Choroid plexus epithelial cell (primary cell): ENCODE measurements at places on chromosomes 13 and 19.

DNA sequence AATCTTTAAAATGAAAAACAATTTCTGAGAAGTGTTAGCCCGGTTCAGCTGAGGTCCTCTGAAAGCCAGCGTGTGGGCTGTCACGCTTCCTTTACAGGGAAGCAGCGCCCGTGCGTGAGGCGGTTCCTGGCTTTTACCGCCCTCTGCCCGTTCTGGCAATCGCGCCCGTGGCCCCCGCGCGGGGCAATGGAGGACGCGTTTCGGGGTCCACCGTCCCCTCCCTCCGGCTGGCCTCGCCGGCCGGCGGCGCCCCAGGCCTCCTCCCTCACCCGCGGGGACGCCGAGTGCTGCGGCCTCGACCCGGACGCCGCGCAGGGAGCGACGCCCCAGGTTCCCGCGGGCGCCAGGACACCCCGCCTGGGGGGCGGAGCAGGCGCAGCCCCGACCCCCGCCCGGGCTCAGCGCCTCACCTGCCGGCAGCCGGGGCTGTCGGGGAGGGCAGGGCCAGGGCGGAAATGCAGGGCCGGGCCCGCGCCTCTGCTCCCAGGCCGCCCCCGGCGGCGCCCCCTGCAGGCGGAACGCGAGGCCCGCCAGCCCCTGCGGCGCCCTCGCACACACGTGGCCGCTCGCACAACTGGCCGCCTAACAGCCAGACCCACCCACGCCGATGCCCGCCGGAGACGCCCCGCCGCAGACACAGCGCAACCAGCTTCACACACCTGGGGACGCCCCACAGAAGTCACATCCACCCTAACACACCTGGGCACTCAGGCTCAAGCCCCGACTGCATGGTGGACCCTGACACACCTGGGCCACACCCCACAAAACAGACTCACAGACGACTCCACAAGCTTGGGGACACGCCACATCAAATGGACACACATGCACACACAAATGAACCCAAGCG, at the start of gene GGACT:
TSS of gene GGACT (minus strand) at position 459 of the 847 bp plus-strand sequence. CDS start 56,198 bp downstream, outside the sequence.
- DNase-seq, result peak; percentile 59

GRCh38 chr13:24747248-24748060, 16.5 kb upstream of the RNF17 start:
- peak; percentile 15 for DNase-seq

DNA sequence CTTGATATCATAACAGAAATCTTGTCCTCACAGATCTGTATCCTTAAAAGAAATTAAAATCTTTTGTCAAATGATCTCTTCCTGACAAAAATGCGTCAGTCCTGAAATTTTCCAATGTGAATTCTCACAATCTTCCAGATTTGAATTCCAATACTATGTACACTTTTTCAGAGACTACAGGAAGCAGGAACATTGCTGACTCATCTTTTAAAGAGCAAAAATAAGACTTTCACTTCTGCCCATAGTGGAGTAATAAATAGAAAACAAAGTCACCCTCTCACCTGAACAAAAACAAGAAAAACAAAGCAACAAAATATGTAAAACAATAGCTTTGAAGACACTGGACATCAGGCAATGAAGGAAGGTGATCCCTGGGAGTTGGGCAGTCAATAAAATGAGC, 167.0 kb upstream of the IPO5 start:
- peak; percentile 31 for DNase-seq

DNA sequence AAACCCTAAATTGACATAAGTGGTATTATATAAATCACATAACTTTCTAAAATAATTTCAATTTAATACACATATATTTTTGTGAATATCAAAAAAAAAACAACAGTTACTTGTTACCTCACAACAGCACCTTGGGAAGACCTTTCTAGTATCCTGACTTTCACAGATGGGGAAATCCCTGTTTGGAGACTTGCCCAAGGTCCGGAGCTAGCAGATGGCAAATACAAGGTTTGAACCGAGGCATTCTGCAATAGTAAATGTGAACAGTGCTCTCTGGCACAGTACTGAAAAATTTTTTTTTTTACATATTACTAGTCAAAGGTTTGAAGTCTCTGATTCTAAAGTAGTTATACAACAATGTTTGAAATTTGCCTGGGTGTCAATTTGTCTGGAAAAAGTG, 104.5 kb downstream of the SUCLA2 start:
- peak; percentile 30 for DNase-seq

DNA sequence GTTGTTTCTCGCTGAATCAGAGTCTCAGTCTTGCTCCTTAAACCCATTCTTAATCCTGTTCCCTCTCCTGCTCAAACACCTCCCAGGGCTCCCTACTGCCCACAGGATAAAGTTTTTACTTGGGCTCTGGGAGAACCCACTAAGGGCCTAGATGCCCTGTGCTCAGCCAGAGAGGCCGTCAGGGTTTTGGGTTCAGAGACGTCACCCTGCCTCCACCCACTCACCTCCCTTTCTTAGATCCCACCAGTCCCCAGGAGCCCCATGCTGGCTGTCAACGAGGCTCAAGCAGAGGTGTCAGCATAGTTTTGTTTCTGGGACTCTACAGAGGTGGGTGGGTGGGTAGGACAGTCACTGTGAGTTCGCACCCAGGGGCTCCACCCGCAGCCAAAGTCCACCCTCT, 15.5 kb upstream of the CYP4F2 start:
- DNase-seq, result no peak

DNA sequence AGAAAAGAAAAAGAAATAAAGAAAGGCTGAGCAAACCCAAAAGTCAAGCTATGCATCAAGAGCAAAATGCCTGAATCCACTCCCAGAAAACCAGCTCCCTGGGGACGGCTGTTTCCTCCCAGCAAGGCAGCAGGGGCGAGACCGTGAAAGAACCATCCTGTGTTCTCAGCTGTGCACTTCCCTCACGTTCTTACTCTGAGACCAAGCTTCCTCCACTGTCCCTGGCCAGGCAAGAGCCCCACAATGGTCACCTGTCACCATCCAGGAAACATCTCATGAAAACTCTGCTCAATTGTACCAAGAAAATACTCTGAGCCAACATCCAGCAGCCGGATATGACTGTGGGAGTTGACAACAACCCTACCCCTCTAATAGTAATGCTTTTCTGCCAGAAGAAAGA, 22.9 kb downstream of the RAB20 start:
- no peak for DNase-seq

DNA sequence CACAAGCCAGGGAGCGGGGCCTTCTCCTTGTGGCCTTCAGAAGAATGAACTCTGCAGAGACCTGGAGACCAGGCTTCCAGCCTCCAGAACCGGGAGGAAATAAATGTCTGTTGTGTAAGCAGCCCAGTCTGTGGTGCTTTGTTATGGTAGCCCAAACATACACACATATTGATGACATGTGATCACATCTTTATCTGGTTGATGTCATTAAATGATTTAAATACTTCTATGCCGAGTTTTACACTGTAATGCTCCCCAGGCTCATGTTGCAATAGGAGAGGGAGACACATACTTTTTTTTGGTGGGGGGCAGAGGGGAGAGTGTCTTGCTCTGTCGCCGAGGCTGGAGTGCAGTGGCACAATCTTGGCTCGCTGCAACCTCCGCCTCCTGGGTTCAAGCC, 188.0 kb upstream of the IRS2 start:
- peak; percentile 42 for DNase-seq

GRCh38 chr19:11699931-11700794, 38.6 kb downstream of the ZNF823 start:
- peak; percentile 69 for DNase-seq

DNA sequence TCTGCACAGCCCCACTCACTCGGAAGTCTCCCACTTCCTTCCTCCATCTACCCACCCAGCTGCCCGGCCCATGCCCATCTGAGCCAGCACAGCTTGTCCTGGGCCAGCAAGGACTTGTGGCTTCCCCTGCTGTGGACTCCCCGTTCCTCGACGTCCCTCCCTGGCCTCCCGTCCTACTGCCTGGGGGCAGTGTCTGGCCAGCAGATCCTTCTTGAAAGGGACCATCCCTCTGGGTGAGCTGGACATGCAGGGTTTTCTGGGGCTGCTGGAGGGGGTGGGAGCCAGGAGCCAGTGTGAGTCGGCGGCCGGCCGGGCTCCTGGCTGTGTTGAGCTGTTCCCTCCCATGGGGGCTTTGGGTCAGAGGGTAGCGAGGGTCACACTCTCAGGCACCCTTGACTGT, 26.7 kb downstream of the CRTC1 start:
- no peak for DNase-seq

GRCh38 chr13:49939321-49939720, 3.2 kb upstream of the SPRYD7 start:
- DNase-seq, result no peak

DNA sequence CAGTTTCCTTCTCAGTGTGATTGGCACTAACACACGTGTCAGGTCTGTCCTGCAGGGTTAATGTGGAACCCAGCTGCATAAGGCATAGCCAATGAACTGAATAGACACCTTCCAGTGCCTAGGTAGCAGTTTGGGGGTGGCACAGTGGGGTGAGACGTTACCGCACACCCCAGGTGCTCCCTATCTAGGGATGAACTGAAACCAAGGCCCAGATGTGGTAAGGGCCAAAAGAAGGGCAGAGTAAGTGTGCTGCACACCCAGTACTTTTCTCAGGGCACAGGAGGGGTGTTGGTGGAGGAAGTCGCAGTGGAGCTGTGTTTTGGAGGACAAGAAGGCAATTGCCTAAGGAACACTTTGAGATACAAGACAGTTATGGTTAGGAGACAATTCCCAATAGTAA, 317.9 kb upstream of the TSHZ3 start:
- no peak for DNase-seq

DNA sequence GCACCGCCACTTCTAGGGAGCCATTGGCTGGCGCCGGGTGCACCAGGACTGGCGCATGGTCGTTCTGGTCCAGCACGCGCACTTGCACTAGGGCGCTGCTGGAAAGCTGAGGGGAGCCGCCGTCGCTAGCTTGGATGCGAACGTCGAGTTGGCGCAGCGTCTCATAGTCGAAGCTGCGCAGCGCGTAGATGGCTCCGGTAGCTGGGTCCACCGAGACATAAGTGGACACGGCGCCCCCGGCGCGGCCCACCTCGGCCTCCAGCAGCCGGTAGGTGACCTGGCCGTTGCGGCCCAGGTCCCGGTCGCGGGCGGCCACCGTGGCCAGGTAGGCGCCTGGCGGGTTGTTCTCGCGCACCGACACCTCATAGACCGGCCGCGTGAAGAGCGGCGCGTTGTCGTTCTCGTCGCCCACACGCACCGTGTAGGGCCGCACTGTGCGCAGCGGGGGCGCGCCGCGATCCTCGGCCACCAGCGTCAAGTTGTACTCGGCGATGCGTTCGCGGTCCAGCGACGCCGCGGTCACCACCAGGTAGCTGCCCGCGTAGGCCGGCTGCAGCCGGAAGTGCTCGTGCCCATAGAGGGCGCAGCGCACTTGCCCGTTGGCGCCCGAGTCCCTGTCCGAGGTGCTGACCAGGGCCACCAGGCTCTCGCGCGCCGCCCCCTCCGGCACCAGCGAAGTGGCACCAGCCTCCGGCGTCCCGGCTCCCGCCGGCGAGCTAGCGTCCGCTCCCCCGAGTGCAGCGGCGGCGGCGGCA, 1.7 kb downstream of the PCDH8 start:
- DNase-seq, result peak; percentile 10

DNA sequence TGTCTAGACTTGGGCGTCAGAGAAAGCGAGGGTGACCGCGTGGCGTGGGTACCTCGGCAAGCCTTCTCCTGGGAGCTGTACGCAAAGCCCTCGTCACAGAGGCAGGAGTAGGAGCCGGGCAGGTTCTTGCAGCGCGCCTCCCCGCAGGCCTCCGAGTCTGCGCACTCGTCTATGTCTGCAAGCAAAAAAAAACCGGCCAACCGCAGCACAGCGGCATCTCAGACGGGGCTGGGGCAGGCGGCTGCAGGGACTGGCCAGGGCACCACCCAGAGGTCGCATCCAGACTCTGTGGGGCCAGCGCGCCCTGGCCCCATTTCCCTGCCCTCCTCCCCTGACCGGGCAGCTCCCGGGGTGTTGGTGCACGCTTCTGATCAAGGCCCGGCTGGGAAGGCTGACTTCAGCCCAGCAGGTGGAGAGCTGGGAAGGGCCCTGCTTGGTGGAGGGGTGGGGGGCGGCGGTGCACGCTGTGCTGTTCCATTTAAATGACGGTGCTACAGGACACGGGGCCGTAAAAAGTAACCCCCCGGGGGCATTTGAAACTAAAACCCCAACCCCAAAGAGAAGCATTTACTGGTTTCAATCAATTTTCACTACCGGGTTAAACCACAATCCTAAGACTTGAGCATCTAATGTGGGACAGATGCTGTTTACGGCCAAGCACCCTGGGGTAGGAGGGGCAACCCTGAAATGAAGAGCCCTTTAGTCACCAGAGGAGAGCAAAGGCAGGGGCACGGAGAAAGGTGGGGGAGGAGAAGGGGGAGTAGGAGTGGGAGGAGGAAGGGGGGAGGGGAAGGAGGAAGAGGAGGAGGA, 28.2 kb downstream of the GAS6 start:
- peak; percentile 89 for DNase-seq

DNA sequence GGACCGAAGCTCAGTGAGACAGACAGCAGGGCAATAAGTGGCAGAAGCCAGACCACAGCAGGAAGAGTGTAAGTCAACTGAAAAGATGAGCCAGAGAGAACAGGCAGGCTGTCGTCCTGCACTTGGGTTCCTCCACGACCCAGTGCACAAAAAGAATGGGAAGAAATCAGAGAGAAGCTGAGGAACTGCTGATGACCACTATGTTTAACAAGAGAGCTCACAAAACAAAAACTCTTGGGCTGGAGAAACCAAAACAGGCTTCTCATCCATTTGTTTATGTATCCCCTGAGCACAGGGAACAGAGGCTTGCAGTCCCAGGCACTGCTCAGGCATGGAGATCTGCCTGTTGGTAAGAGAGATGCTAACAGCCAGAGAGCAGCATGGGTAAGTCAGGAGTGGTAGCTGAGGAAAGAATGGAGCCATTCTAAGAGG, 14.0 kb downstream of the AKAP8L start:
- DNase-seq, result no peak

GRCh38 chr19:47389150-47389556, 30.2 kb downstream of the MEIS3 start:
- DNase-seq, result no peak

- peak; percentile 70 for DNase-seq
Measured at GRCh38 chr13:93535251-93535650, 308.6 kb downstream of the GPC6 start.

GRCh38 chr19:30255791-30256495, 116.2 kb upstream of the ZNF536 start:
- DNase-seq, result no peak

DNA sequence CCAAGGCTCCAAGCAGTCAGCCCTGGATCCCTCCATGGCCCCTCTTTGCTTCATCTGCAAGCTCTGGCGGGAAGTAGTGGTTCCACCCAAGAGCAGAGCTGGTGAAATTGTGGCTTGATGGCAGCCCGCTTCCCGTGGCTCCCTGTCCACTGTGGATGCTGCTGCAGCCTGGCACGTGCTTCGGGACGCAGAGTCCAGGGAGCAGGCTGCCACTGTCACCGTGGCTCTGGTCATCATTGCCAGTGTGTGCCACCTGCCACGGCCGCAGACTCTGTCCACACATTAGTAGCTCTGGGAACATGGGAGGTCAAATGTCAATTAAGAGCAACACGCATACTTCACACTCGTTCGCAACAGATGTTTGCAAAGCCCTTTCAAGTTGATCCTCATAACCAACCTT, 40.8 kb upstream of the RNF17 start:
- no peak for DNase-seq

GRCh38 chr19:4199699-4200293, 17.3 kb downstream of the ANKRD24 start:
- DNase-seq, result no peak

- peak; percentile 91 for DNase-seq
Measured at GRCh38 chr19:2186071-2186846, 22.5 kb downstream of the DOT1L start.

- no peak for DNase-seq
Measured at GRCh38 chr13:100528820-100529219, 59.8 kb downstream of the GGACT start.
